ENCODE measurements at places on chromosomes 13 and 19.

DNA sequence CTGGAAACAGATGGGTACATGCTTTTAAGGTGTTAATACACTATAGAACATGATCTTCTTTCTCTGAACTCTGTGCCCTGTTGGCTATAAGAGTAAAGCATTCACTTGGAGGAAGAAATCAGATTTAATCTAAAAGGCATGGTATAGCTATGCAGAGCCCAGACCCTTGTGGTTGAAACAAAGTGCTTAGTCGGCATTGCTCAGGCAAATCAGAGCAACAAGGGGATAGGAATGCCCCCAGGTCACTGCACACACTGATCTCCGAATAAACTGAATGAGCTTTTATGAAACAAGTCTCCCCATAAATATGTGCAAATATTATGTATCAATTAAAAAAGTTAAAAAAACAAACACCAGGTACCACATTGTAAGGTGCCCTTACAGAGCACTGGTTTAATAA is 52.0 kb upstream of the RGCC start:
- no peak for DNase-seq

DNA sequence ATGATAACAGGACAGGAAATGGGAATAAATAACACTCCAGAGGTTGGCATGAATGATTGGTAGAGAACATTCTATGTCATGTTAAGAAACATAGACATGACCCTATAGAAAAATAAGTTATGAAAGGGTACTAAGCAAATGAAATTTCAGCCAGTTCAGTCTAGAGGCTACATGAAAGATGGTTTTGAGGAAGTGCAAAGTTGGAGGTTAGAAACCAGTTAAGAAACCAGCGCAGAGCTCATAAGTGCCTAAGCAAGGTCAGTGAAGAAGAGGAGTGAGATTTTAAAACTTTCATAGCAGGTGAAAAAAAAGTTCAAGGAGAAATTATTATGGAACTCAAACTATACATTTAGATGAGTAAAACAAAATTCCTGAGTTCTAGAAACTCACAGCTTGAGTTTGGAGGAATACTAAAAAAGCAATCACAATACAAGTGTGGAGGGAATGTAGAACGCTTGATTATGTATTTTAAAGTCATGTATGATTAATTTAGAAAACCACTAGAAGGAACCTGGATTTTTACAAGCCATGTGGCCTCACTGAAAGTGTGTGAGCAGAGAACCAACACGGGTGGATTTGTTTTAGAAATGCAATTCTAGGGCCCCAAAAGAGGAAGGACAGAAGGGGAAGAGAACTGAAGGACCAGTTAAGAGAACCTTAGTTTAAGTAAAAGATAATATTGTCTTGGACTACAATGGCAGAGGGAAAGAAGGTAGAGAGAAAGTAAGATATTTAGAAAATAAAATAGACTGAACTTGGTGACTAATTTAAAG is 162.4 kb downstream of the PCDH20 start:
- no peak for DNase-seq

- no peak for DNase-seq
Observed at GRCh38 chr13:113916330-113916815, 52.5 kb upstream of the GAS6 start.

DNA sequence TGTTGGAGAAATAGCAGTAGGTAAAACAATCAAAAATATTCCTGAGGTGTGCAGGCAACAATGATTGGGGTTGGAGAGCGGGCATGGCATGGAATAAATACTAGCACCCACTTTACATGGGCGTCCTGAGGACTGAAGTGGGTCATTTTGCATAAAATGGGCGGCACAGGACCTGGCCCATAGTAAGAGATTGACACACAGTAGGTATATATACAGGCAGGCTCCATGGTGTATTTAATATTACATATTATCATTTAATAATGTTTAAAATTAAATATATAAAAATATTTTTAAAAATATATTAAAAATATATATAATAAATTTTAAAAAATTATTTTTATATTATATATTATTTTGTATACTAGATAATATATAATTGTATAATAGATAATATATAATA is 48.3 kb downstream of the CRYL1 start:
- no peak for DNase-seq

GRCh38 chr19:22595918-22596341 is 38.2 kb upstream of the ZNF492 start:
- no peak for DNase-seq

GRCh38 chr19:43290568-43291359 is 21.4 kb upstream of the PSG9 start:
- no peak for DNase-seq

- peak; percentile 96 for DNase-seq
Observed at GRCh38 chr19:23758187-23759074, at the start of gene ZNF681. ZNF681 (minus strand) TSS chr19:23758891; CDS start chr19:23758749, 142 bp downstream.

DNA sequence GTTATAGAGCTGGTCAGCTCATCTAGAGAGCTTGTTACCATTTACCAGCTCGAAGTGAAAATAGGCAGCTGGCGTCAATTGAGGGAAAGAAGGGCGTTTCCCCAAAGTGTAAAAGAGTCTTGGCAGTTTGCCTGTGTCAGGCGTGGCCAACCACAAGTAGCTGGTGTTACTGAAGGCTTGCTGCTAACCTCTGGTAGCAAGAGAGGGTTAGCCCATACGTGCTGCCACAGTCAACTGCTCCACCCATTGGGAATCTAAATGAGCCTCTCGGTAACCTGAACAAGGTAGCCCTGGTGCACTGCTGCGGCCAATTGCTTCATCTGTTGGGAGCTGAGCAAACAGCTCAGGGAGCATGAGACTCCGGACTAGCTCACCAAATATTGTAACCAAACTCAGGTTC is 314.9 kb upstream of the SLITRK5 start:
- DNase-seq: no peak

DNA sequence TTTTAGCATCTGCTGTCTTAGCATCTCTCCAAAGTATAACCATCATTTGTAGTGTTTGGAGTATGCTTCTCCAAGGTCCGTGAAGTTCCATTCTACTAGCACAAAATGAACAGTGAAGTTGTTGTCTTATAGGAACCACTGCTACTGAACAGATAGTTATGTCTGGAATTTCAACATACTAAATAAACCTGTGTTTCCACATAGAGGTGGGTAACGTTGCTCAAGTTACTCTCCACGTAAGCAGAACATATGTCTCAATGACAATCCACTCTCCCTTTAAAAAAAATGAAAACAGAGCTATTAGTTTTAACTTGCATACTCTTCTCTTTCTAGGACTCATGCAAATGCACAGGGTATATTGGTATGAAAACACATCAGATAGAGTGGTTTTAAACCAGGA is 184.3 kb upstream of the TRPC4 start:
- no peak for DNase-seq

- DNase-seq: no peak
Observed at GRCh38 chr19:32373585-32374295, 28.3 kb downstream of the ZNF507 start.

GRCh38 chr13:105016266-105016665 is 1519.2 kb downstream of the EFNB2 start:
- no peak for DNase-seq

DNA sequence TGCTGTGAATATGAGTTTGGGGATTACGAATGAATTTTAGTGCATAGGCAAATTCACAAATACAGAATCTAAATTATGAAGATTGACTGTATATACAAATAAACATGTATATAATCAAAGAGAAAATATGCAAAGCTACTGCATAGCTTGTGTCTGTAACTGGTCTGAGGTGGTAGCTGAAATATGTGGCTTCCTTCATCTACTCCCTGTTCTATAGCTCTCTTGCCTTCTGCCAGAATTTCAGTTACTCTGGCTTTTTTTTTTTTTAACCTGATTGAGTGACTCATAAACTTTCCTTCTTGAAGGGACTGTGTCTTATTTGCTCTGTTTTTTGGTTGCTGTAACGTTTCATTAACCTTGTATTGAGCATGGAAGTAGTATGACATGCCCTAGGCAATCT is 26.6 kb downstream of the DNAJC3 start:
- DNase-seq: no peak

- DNase-seq: no peak
Observed at GRCh38 chr13:39402221-39402970, 200.6 kb downstream of the LHFPL6 start.

DNA sequence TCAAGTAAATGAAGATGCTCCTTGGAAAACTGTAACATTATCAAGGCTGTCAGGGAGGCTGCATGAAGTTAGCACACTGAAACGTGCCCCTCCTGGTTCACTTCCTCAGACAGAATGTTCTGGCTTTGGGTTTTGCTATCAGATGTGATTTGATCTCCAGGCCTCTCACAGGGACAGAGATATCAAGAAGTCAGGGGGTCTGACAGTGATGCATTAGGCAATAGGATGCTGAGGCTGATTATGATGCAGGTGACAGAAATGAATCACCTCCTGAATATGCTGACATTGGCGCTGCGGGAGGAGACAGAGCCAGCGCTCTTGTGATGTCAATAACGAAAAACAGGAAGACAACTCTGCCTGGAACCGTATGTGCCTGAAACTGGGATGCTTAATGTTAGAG is 278.5 kb downstream of the DCT start:
- no peak for DNase-seq

- DNase-seq: peak; percentile 46
Observed at GRCh38 chr13:109785141-109785891, 1.1 kb downstream of the IRS2 start.

DNA sequence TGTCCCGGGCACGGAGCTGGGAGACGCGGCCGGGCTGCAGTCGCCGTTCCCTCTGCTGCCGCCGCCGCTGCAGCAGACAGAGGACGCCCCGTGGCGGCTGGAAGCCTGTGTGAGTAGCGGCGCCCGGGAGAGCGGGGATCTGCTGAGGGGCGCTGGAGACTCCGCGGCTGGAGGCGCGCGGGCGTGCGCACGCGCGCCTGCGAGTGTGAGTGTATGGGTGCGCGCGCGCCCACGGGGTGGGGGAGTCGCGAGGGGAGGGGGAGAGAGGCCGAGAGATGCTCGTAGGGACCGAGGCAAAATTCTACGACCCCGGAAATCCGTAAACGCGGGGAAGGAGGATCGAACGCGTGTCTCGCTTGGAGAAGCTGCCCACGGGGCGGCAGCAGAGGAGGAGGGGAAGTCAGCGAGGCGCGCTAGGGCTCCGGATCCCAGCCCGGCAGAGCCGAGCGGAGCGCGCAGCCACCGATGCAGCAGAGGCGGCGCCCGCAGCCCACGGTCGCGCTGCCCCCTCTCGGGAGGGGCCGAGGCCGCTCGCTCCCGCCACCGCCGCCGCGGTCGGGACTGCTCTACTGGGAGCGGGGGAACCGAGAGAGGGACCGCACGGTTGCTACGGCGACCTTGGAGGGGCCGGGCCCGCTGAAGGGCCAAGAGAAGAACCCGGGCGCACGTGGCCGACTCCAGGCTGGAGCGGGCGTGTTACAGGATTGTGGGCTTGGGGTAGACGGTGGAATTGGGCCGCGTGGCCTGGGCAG is at the start of gene ENOX1:
ENOX1 (minus strand) TSS at position 207 of the 752 bp plus-strand sequence.
- peak; percentile 92 for DNase-seq

- DNase-seq: no peak
Observed at GRCh38 chr13:51422484-51422883, 30.4 kb downstream of the INTS6 start.

GRCh38 chr13:110410936-110411687 is 104.0 kb downstream of the COL4A2 start:
- DNase-seq: no peak

GRCh38 chr13:63636316-63636993 is 2220.8 kb upstream of the PCDH20 start:
- DNase-seq: no peak

DNA sequence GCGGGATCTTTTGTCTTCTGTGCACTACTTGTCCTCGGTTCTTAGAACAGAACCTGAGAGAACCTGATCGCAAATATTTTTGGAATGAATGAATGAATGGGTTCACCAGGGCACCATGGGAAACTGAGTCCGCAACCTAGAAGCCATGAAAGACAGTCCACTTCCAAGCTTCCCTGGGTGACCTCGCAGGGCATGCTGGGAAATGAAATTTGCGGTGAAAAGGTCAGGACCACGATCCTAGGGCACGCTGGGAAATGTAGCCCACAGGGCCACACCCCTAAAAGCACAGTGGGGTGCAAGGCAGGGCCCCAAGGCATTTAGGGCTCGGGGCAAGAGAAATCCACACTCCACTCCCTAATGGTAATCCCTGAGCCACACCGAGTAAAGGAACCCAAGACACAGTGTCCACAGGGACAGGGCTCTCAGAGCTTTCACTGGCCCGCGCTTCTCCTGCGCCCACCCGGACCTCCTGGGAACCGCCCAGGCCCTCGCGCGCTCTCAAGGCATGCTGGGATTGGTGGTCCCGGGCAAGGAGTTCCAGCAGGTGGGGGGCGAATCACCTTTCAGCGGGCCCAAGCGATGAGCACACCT is 1.1 kb upstream of the PPP1R12C start:
- peak; percentile 54 for DNase-seq

GRCh38 chr13:37647031-37647650 is 48.6 kb upstream of the POSTN start:
- no peak for DNase-seq

- DNase-seq: no peak
Observed at GRCh38 chr13:21901336-21901735, 230.5 kb downstream of the FGF9 start.

- DNase-seq: no peak
Observed at GRCh38 chr19:6587093-6587820, 3.7 kb downstream of the CD70 start.

DNA sequence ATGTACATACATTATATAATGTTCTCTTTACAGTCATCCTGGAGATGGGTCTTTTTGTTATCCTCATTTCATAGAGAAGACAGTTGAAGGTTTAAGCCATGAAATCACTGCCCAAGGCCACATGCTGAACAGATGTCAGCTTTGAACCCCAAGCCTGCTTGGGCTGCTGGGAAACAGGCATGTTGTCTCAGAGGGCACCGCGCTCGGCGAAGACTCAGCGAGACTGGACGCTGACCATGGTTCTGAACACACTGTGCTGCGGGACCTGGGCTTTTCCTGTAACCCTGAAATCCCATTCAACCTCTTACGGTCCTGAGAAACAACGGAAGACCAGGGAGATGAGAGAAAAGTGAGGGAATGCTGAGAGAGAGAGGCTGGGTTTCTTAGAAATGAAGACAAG is 27.3 kb downstream of the LRFN3 start:
- peak; percentile 72 for DNase-seq

DNA sequence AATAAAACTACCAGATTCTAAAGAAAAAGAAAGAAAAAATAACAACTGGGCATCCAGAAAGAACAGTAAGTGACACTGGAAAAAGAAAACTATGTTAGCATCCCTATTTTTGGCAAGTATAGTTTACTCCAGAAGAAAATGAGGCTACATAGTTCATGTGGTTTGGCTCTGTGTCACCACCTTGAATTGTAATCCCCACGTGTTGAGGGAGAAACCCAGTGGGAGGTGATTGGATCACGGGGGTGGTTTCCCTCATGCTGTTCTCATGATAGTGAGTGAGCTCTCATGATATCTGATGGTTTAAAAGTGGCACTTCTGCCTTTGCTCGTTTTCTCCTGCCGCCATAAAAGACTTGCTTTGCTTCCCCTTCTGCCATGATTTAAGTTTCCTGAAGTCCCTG is 76.9 kb downstream of the ITGBL1 start:
- peak; percentile 21 for DNase-seq

DNA sequence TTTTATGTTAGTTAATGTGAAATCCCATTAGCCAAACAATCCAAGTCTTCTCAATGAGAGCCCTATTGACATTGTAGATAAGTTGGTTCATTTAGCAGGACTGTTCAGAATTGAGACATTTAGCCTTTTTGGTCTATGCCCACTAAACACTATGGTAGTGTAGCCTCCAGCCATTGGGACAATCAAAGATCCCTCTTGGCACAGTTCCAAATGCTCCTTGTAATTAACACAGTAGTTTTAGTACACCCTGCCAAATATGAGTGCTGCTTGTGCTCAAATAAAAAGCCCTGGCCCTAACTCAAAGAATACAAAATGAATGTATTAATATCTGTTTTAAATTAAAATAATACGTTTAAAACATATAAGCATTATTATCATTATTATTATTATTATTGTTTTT is 15.4 kb upstream of the FAM216B start:
- no peak for DNase-seq
